Astrocyte of the hippocampus (primary cell): ENCODE measurements at places on chromosomes 5 and 9.

DNA sequence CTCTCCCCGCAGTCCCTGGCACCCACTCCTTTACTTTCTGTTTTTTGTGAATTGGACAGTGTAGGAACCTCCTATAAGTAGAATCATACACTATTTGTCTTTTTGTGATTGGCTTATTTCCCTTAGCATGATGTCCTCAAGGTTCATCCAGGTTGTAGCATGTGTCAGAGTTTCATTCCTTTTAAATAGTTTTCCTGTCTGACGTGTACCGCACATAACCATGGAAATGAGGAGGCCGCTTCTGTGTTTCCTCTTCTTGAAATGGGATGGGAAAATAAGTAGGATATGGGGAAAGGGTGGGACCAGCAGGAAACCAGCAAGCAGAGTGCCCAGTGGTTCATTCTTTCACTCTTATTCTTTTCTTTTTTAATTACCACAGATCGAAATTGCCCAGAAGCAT, 72.6 kb upstream of the ENTREP1 start:
- DNase-seq: no peak

DNA sequence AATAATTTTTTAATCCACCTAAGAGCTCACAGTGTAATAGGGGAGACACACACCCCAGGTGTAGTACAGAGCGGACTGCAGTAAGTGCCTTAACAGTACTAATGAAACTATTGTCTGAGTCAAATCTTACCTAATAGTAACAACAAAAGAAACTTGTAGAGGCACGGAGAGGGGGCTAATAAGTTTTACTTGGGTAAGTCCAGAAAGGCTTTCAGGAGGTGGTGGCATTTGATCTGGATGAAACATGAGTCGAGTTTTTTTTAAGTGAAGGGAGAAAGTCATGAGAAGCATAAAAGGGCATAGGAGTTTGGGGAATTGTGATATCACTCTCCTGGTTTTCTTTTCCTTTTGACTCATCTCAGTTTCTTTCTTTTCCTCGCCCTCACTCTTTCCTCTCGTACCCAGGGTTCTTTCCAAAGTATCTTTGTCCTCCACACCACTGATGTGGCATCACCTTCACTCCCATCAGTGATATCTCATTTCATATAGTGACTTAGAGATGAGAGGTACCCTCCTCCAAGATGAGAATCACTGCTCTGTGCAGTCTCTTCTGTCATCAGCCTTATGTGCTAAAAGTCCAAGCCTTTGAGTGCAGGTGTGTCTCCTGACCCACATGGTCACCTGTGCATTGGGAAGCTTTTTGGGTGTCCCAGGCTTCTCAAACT, 2.0 kb downstream of the CTNNA1 start:
- DNase-seq: no peak

DNA sequence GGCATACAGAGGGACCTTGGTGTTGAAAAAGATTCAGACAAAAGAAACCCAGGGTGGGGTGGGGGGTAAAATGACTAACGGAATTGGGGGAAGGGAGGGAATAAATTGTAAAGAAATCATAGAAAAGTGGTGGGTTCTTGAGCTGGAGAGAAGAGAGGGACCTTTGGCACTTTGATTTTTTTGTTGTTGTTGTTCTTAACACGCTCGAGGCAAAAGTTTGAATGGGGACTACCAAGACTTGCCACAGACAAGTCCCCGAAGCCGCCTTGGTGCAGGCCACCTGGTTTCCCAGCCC, 616 bp downstream of the VCAN start:
- DNase-seq: no peak

GRCh38 chr9:133801739-133802138, 63.6 kb upstream of the SARDH start:
- DNase-seq: no peak

DNA sequence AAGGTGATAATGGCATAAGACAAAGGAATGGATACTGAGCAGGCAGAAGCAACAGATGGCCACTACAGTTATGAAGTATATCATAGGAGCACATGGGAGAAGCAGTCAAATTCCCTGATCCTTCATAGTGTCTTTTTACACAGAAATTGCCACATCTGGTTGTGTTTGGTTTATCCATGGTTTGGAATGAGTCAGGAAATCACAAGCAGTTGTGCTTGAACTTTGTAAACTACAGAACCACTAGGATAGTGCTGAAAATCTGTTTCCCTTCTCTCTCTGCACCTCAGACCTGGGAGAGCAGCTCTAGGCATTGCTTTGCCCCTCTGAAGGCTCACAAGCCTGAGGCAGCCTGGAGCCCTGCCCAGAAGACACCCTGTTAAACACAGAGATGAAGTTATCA, 134.0 kb downstream of the DMRT2 start:
- no peak for DNase-seq

DNA sequence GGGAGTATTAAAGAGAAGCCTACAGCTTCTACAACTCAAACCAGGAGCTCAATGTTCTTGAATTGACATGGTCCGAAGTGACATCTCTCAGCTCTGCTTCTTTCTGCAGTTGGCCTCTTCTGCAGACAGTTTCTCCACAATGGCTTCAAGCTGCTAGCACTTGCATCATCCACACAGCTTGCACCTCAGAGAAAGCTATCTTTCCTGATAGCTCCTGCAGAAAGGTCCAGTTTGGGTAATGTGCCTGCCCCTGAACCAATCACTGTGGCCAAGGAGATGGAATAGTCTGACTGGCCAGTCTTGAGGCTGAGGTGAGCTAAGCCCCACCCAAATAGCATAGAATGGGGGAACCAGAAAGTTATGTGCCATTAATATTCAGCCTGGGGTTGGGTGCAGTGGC, 95.8 kb upstream of the ABCA1 start:
- no peak for DNase-seq

- DNase-seq: peak; percentile 54
These were observed 122.4 kb upstream of the NR5A1 start for GRCh38 chr9:124629600-124629999.

GRCh38 chr9:110364451-110364850, 26.8 kb upstream of the TXNDC8 start:
- DNase-seq: no peak

- no peak for DNase-seq
These were observed 42.8 kb upstream of the HK3 start for GRCh38 chr5:176941951-176942350.
